Upper lobe of right lung (tissue), 1 donor: ENCODE measurements at places on chromosomes 5 and 9. TPM values are rescaled to one million over a fixed set of nuclear protein-coding genes. Genes with fewer than 3 reads are reported as not detected.
A peak's percentile ranks its signal among the peaks of the same experiment; 100 is the strongest.

GRCh38 chr5:38755181-38755580 is 90.6 kb upstream of the OSMR start:
- DNase-seq: no peak

DNA sequence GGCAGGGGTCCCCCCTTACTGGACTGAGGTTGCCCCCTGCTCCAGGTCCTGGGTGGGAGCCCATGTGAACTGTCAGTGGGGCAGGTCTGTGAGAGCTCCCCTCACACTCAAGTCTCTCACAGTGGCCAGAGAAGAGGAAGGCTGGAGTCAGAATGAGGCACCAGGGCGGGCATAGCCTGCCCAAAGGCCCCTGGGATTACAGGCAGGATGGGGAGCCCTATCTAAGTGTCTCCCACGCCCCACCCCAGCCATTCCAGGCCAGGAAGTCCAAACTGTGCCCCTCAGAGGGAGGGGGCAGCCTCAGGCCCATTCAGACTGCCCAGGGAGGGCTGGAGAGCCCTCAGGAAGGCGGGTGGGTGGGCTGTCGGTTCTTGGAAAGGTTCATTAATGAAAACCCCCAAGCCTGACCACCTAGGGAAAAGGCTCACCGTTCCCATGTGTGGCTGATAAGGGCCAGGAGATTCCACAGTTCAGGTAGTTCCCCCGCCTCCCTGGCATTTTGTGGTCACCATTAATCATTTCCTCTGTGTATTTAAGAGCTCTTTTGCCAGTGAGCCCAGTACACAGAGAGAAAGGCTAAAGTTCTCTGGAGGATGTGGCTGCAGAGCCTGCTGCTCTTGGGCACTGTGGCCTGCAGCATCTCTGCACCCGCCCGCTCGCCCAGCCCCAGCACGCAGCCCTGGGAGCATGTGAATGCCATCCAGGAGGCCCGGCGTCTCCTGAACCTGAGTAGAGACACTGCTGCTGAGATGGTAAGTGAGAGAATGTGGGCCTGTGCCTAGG is at the start of gene CSF2:
Gene CSF2, plus strand, starts transcription at position 559 of the 783 bp plus-strand sequence. Its CDS starts 35 bp downstream, at position 594.
- DNase-seq: peak; percentile 64

DNA sequence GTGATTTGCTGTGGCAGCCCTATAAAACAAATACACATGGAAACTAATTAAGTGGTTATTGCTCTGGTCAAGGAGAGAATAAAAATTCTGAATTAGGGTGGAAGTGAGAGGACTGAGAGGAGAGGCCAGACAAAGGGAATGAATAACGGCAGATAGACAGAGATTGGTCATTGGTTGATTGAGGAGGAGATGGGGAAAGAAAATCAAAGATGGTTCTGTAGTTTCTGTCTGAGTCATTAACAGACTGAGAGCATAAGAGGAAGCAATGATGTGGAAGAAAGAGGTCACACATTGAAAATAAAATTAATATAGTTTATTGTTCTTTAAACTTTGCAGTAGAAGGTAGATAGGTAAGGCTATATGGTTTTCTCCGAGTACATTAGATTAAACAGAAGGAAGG is 469.8 kb downstream of the ACTL7B start:
- DNase-seq: no peak

GRCh38 chr5:77630114-77630680 is 8.3 kb downstream of the OTP start:
- peak; percentile 73 for DNase-seq

DNA sequence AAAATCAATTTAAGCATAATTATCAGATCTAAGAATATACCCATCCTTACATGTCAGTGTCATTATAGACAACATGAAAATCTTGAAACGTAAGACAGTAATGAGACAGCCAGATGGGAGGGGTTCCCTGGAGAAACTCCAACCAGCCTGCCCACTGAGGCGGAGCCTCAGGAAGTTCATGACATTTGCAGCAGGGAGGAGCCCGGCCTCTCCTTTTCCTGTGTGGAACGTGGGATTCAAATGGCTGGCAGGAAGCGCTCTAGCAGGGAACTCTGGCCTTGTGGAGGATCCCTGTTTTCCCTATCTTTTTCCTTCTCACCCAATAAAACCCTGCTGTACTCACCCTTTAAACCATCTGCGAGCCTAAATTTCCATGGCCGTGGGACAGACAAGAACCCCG is 176.6 kb upstream of the KCNN2 start:
- DNase-seq: no peak

- no peak for DNase-seq
Measured at GRCh38 chr9:115972843-115973595, 180.6 kb upstream of the PAPPA start.

- no peak for DNase-seq
Measured at GRCh38 chr9:69093471-69094103, 58.0 kb downstream of the FXN start.

GRXCR2 gene
- not detected for total RNA-seq
